ENCODE measurements at places on chromosomes 5 and 9. TPM values are rescaled to one million over a fixed set of nuclear protein-coding genes. Genes with fewer than 3 reads are reported as not detected.

The SLC23A1 gene
- total RNA-seq, result 1.1 TPM

The SPATA31A5 gene
- not detected for total RNA-seq

The HDHD3 gene
- 16.5 TPM for total RNA-seq

The ORM2 gene
- 4.7 TPM for total RNA-seq

The TRMO gene
- 68.1 TPM for total RNA-seq

The IL11RA gene
- 35.2 TPM for total RNA-seq

The HACD4 gene
- 7.5 TPM for total RNA-seq

The THBS4 gene
- total RNA-seq, result not detected

The ANKRD33B gene
- 6.9 TPM for total RNA-seq

The TCERG1 gene
- total RNA-seq, result 50.6 TPM

The SLC22A4 gene
- 7.0 TPM for total RNA-seq

The GPR151 gene
- total RNA-seq, result not detected

The IRGM gene
- not detected for total RNA-seq

The SOHLH1 gene
- total RNA-seq, result not detected

The HRH2 gene
- total RNA-seq, result 3.8 TPM

The CD72 gene
- total RNA-seq, result 44.0 TPM

The IFNA5 gene
- total RNA-seq, result not detected

The ARHGEF28 gene
- 18.6 TPM for total RNA-seq

The DBH gene
- total RNA-seq, result not detected

The POLR1E gene
- 10.0 TPM for total RNA-seq

The PCDHGB7 gene
- total RNA-seq, result 15.3 TPM

The OR13J1 gene
- total RNA-seq, result not detected

The PCDHA12 gene
- total RNA-seq, result 3.3 TPM

The LHX3 gene
- total RNA-seq, result not detected

The LEAP2 gene
- 1.1 TPM for total RNA-seq

The CATSPER3 gene
- not detected for total RNA-seq

The TRPM3 gene
- 0.17 TPM for total RNA-seq

The CKS2 gene
- 13.0 TPM for total RNA-seq

The REEP2 gene
- total RNA-seq, result 0.43 TPM

The ZNF366 gene
- total RNA-seq, result 5.7 TPM

The FOXD4L5 gene
- total RNA-seq, result not detected

The AK8 gene
- 8.3 TPM for total RNA-seq

The GHR gene
- total RNA-seq, result 5.0 TPM

Measured in upper lobe of left lung (tissue), 6 donors.